ENCODE measurements at places on chromosomes 5 and 9.

DNA sequence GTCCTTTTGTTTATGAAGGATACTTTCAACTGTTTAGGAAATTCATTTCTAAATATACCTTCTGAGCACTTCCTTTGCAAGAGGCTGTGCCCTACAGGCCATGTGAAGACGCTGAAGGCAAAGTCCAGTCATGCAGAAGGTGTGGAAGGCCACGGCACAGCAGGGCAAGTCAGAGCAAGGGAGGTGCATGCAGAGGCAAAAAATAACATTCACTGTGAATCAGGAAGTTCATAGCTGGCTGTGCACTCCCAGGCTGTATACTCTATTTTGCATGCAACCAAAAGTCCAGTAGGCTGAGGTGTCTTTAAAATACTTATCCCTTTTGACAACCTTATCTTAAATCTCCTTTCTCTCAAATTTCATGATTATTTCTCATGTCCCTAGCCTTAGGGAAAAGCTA, 50.3 kb downstream of the GNAQ start:
- DNase-seq, result peak; percentile 24

DNA sequence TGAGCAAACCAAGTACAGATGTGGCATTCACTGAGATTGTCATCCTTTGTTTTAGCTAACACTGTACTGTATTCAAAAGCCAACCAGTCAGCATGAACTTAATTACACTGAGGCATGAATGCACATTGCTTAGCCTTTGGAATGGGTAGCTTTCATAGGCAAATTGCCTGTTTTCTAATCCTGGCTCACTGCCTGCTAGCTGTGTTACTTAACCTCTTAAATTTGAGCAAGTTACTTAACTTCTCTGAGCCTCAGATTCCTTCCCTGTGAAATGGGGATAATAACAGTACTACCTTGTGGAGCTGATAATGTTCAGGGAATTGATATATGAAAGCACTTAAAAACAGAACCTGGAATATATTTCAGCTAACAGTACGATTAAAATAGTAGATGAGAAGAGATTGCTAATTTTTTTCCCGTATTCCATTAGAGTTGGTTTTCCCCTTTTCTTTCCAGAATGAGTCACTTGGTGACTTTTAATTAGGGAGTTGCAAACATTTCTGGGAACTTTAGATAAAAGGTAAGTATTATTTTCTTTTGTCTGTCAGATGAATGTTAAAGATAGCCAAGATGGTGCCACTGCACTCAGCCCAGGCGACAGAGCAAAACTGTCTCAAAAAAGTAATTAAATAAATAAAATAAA, 43.9 kb downstream of the ARRDC3 start:
- DNase-seq, result no peak

DNA sequence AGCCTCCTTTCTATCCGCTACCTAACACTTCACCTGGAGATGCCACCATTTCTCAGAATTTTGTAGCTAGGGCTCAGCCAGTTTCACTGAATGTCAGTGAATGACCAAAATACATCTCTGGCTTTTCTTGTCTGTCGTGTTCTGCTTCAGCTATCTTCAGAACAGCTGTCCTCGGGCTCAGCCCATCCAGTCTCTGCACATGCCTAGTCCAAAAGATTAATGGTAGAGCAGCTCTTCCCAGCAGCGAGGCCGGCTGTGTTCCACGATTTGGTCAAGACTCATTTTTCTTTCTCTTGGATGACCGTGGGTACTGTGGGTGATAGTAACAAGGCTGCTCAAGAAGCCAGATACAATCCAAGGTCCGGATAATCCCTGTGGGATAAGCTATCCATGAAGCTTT, 342.8 kb downstream of the GABRG2 start:
- DNase-seq, result no peak

GRCh38 chr5:25423271-25423670, 778.5 kb upstream of the CDH10 start:
- DNase-seq, result no peak

GRCh38 chr5:143605403-143606005, 202.0 kb upstream of the NR3C1 start:
- no peak for DNase-seq

- no peak for DNase-seq
Measured at GRCh38 chr9:121708768-121709488, 57.5 kb downstream of the DAB2IP start.

DNA sequence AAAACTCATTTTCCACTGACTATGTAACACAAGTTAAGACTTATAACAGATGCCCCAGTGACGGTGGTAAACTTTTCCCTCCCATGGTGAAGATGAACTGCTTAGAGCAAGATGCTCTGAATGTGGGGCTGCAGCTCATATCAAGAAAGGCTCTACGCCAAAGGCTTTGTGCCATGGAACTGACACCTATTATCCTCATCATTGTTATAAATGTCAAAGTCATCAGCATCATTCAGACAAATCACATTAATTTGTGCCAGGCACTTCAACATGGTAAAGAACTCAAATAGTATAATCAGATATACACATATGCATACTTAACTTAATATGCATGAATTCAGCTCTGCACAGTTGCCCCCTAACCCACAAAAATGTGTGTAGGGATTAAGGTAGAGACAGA, 305.9 kb upstream of the ATP10B start:
- no peak for DNase-seq

DNA sequence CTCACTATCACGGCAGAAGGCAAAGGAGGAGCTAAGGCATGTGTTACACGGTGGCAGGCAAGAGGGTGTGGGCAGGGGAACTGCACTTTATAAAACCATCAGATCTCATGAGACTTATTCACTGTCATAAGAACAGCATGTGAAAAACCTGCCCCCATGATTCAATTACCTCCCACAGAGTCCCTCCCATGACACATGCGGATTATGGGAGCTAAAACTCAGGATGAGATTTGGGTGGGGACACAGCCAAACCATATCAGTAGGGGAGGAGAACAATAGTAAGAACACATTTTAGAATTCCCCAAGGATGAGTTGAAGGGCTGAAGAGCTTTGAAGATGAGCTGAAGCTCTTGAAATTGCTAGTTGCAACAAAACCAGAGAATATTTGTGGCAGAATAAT, 287.9 kb downstream of the SMARCA2 start:
- DNase-seq, result no peak

- DNase-seq, result no peak
Measured at GRCh38 chr5:74948031-74948546, 81.9 kb upstream of the FAM169A start.

GRCh38 chr5:3394891-3395599, 200.6 kb upstream of the IRX1 start:
- DNase-seq, result no peak

DNA sequence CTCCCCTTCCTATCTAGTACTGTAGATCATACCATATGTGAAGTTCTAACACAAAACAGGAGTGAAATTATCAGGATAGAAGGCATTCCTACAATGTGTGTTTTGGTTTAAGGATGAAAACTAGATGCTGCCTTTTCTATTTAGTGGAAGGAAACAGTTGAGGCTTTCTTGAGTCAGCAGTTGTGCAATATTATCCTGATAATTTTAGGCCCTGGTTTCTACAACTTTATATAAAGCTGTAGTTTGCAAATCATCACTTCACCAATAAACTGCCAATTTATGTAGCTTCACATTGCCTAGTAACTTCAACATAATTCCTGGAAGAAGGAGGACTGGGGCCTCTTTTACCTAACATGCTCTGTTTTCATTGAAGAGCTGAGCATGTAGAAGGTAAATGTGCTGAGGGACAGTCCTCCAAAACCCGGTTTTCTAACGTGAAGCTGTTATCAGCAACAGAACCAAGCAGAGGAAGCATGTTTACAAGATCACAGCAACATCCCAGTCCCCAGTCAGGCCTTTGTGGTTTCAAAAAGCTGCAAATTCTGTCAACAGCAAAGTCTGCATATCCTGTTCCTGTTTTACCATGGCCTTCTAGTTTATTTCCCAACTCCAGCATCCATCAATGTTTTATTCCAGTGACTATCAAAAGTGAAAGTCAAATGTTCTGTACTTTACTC, 513.4 kb upstream of the MEF2C start:
- peak; percentile 86 for DNase-seq

- DNase-seq, result no peak
Measured at GRCh38 chr9:109585796-109586195, 87.7 kb upstream of the PTPN3 start.

DNA sequence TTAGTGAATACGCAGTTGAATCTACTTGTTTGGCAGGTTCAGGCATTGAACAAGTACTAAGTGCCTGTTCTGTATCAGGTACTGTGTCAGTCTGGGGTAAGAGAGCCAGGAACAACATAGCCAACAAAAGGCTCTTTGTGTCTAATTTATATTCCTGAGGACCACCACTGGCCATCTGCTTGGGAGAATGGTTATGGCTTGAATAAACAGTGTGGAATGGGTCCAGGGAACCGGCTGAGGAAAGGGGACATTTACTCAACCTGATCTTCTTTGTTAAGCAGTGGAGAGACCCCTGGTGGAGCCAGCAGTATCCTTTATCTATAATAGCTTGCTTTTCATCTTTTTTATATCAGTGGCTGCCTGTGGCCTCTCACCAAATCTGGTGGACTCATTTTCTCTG, 38.6 kb downstream of the EXOSC2 start:
- DNase-seq, result no peak

DNA sequence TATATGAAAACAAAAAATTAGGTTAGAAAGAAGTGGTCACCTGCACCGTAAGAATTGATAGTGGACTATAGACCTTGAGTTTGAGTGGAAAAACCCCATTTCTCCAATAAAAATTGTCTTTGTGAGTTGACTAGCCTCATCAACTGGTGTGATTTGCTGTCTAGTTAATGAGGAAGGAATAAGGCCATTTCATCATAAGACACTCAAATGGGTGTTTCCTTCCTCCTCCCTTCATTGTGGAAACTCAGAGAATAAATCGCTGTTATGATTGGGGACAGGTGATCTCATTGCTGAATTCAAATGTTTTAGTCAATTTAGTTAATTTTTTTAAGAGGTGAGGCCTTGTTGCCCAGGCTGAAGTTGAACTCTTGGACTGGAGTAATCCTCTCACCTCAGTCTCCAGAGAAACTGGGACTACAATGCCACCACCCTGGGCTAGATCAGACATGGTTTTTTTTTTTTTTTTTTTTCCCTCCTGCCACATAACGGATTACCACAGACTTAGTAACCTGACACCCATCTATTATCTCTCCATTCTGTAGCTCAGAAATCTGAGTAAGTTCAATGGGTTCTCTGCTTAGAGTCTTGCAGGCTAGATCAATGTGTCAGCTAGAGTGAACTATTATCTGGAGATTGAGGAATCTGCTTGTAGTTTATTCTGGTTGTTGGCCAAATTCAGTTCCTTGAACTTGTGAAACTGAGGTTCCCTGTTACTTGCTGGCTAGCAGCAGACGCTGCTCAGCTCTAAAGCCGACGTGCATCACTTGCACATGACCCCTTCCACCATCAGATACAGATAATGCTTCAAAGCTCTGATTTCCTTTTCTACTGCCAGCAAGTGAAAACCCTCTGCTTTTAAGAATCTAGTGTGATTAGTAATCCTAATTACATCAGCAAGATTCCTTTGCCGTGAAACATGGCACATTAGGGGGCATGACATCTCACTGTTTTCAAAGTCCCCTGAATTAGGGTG, 663.8 kb upstream of the CDH9 start:
- no peak for DNase-seq

DNA sequence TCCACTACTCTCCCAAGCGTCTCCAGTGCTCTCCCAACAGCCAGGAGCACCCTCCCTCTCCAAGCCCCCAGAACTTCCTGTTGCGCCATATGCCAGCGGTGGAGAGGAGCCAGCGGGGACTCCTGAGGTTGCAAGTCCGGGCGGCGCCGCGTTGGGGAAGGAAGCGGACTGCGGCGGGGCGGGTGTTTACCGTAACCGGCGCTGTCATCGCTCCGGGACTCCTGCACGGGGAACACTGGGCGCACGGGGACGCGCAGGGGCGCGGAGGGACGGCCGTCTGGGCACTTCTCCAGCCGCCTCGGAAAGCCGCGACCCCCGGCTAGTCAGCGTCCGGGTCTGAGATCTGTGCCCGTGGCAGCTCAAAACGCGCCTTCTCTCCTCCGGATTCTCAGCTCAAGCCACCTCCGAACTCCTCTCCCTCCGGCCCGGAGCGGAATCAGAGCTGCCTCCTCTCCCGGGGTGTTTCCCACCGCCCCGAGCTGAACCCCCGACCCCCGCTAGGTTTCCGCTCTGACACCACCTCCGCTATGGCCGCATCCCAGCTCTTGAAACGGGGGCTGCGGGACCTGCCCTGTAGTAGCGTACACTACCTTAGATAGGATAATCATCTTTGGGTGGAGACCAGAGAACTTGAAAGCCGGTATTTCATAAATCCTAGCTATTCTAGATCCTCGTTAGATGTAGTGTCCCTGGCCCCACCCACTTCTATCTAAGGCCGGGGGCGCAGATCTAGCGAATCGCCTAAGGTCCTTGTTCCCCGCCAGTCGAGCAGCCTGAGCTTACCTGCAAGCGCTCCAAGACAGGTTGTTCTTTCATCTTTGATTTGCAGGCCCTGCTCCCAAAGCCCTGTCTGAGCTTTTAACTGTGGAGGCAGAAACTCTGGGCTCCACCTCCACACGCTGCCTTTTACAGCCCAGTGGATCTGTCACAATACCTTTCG, at the start of gene TRPM6:
Gene TRPM6, minus strand, starts transcription at position 881 of the 940 bp plus-strand sequence. Its CDS starts 65 bp downstream, at position 816.
- peak; percentile 49 for DNase-seq

DNA sequence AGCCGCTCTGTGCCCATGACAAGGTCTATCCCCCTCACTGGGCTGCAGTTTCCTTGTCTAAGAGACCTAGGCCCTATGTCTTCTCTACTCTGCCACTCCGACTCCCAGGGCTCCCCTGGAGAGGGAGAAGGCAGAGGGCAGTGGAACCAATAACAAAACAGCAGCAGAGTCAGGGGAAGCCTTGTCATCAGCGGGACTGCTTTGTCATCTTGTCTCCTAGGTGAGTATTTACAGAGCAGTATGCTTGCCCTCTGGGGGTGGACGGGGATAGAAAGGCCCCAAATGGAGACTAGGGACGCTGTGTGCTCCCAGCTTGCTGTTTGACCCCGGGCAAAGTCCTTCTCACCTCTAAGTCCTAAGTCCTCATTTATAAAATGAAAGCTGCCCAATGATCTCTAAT, 318.5 kb downstream of the CDK5RAP2 start:
- no peak for DNase-seq

- no peak for DNase-seq
Measured at GRCh38 chr9:87546704-87547103, 49.0 kb downstream of the DAPK1 start.

DNA sequence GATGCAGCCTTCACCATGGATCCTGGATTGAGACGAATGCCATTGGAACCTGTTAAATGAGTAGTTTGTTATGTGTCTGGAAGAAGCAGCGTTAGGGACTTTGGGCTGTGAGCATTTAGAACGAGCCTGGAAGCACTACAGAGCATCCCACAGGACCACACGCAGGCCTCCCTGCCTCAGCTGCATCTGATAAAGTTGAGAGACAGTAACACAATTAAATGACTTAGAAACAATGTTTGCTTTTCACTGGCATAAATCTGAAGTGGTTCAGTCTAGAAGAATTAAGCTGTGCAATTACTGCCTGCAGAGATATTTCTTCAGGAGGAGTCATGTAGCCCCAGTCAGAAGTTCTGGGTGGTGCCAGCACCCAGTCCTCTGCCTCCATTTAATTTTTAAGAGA, 9.8 kb upstream of the TLX3 start:
- no peak for DNase-seq

GRCh38 chr5:163585206-163585605, 79.8 kb downstream of the MAT2B start:
- DNase-seq, result no peak

- no peak for DNase-seq
Measured at GRCh38 chr9:120284821-120285220, 295.1 kb downstream of the CDK5RAP2 start.

- DNase-seq, result no peak
Measured at GRCh38 chr9:137671196-137671538, 52.4 kb downstream of the EHMT1 start.

Measured in GDM1 (cell line).